ENCODE measurements at places on chromosomes 4 and X. TPM values are rescaled to one million over a fixed set of nuclear protein-coding genes. Genes with fewer than 3 reads are reported as not detected.
A peak's percentile ranks its signal among the peaks of the same experiment; 100 is the strongest.

DNA sequence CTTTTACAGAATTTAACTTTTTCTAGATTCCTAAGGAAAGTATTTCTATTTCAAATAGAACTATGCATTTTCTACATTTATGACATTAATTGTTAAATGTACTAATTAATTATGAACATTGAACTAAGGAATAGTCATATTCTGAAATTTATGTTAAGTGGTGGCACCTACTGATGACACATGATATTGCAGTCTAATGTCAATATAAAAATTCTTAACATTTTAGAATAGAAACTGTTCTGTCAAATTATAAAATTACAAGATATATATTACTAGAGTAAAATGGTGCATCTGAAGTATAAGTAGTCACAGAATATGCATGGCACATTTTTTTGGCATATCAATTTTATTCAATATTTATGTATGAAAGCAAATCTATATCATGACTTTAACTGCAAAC is 40.2 kb upstream of the NDNF start:
- DNase-seq = no peak
- H3K4me1 ChIP-seq = no peaks in the 10 kb centered on the region
- no peaks in the 10 kb centered on the region for H3K36me3 ChIP-seq
- no peak overlapping the region for H3K27ac ChIP-seq
- no peak overlapping the region for H3K4me3 ChIP-seq

DNA sequence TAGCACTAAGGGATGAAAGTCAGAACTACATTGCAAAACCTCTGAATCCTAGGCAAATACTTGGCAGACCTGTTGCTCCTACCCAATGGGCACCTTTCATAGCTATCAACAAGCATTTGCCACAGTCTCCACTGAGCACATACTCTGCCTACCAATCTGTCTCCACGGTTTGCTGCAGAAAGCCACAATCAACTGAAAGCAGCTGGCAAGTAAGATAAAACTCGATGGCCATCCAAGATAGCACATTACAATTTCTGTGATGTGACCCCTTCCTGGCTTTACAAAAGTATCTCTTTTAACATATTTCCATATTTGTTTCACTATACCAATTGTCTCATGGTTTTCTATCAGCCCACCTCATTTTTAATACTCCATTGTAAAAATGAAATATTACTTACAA is 1060.5 kb upstream of the INTU start:
- no peaks in the 10 kb centered on the region for H3K27me3 ChIP-seq
- H3K4me3 ChIP-seq = no peak overlapping the region
- H3K4me1 ChIP-seq = no peaks in the 10 kb centered on the region
- no peaks in the 10 kb centered on the region for H3K36me3 ChIP-seq
- H3K27ac ChIP-seq = no peak overlapping the region

GRCh38 chrX:42093756-42094155 is 170.4 kb upstream of the CASK start:
- DNase-seq = no peak
- H3K27me3 ChIP-seq = peaks cover 3% of the 10 kb centered on the region
- no peak overlapping the region for H3K4me3 ChIP-seq

DNA sequence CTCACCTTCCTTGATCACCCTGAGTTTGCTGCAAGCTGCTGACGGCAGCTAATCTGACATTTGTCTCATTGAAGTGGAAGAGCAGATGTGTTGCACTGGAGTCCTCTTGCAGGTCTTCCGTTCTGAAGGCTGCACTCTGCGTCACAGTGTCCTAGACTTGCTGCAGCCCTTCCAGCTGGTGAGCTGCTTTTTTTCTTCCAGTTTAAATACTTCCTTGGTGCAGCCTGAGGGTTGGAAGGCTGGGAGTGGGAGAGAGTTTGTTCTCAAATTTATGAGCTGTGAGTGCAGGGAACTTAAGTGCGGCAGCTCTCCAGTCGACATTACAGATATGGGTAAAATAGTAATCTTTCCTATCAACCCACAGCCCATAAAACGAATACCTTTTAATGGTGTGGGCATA is 303.6 kb upstream of the FAT1 start:
- no peaks in the 10 kb centered on the region for H3K4me1 ChIP-seq
- no peak for DNase-seq
- no peak overlapping the region for H3K27ac ChIP-seq
- no peaks in the 10 kb centered on the region for H3K27me3 ChIP-seq
- H3K4me3 ChIP-seq = no peak overlapping the region
- H3K36me3 ChIP-seq = no peaks in the 10 kb centered on the region

DNA sequence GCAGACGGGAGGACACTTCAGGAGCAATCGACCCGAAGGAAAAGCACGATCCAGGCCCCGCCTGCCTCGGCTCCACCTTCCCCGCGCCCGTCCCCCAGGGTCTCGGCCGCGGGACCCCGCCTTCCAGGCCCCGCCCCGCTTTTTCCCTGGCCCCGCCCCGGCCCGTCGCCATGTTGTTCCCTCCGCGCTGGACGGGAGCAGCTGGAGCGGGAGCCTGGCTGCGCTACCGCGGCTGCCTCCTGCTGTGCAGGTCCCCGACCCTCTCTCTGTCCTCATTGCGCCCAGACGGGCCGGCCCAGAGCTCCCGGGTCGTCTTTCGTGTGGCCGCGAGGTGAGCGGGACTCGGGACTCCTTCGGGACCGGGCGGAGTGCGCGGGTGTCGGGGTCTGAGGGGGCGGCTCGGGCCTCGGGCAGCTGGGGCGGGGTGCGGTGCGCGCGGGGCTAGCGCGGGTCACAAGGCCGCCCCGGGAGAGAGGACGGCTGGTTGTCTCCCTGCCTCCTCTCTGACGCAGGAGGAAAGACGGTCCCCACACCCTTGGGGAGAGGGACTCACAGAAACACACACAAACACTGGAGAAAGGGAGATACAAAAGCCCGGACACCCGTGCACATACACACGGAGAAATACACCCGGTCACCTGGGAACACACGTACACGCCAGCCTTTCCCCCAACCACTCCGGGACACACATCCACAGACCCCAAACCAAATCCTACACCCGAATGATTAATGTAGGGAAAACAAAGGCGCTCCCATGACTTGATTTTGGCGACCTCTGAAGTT is at the start of gene RAB9A:
RAB9A (plus strand) TSS at position 171 of the 783 bp plus-strand sequence. CDS start 19,619 bp downstream, outside the sequence.
- H3K36me3 ChIP-seq = no peaks in the 10 kb centered on the region
- peak within 1 kb of the TSS; percentile 87 for H3K27ac ChIP-seq
- H3K4me3 ChIP-seq = peak within 1 kb of the TSS; percentile 71
- DNase-seq = peak; percentile 87

- no peaks in the 10 kb centered on the region for H3K27me3 ChIP-seq
- no peak overlapping the region for H3K27ac ChIP-seq
- H3K4me3 ChIP-seq = no peak overlapping the region
- no peak for DNase-seq
These were observed 173.5 kb downstream of the DCLK2 start for GRCh38 chr4:150251752-150252190.

The PNMA6F gene
- total RNA-seq = not detected

The DMD gene
- total RNA-seq = 15.3 TPM

The RTL3 gene
- not detected for total RNA-seq

The TMPRSS11F gene
- total RNA-seq = not detected

The BMX gene
- 0.67 TPM for total RNA-seq

DNA sequence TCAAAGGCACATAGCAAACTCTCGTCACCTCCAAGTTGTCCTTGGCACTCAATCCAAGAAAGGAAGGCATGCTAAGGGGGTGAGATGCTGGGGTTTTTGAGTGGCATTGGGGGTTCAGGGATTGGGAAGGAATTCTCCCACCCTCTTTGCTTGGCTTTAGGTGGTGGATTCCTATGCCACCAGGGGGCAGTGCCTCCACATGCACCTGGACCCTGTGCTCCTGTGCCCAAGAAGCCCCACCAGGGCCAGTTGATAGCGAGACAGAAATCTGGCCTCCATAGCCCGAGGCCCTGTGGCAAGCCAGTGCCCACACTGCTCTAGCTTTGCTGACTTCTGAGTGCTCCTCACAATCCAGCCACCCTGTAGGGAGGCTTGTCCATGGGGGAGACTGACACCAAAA is 2.0 kb upstream of the FATE1 start:
- H3K27me3 ChIP-seq = no peaks in the 10 kb centered on the region
- no peak overlapping the region for H3K4me3 ChIP-seq
- H3K4me1 ChIP-seq = no peaks in the 10 kb centered on the region
- no peak overlapping the region for H3K27ac ChIP-seq
- H3K36me3 ChIP-seq = no peaks in the 10 kb centered on the region

- H3K27me3 ChIP-seq = no peaks in the 10 kb centered on the region
- no peak overlapping the region for H3K27ac ChIP-seq
- H3K4me1 ChIP-seq = peaks cover 7% of the 10 kb centered on the region
- DNase-seq = no peak
- H3K36me3 ChIP-seq = no peaks in the 10 kb centered on the region
These were observed 4.6 kb downstream of the ARHGAP10 start for GRCh38 chr4:147736458-147736857.

GRCh38 chr4:72525938-72526337 is 43.1 kb downstream of the ADAMTS3 start:
- no peak overlapping the region for H3K27ac ChIP-seq
- no peaks in the 10 kb centered on the region for H3K36me3 ChIP-seq
- no peaks in the 10 kb centered on the region for H3K4me1 ChIP-seq
- no peak overlapping the region for H3K4me3 ChIP-seq
- DNase-seq = no peak

Measured in liver (tissue), 10 donors.